ENCODE measurements at places on chromosomes 11 and 22.

DNA sequence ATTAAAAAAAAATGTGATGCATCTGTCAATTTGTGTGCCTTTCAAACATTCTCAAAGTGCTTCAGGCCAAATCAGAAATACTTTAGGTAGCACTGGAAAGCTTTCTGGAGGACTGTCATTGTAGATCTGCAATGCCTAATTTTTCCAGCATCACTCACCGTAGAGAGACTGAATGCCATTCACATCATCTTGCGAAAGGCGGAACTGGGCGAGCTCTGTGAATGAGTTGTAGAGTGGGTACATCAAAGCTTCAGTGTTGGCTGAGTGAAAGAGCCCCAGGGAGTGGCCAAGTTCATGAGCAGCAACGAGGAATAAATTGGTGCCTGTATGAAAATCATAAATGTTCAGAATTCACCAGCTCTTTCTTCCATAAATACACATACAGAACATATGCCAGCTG lies 4.0 kb downstream of the MMP10 start:
- DNase-seq, result no peak

DNA sequence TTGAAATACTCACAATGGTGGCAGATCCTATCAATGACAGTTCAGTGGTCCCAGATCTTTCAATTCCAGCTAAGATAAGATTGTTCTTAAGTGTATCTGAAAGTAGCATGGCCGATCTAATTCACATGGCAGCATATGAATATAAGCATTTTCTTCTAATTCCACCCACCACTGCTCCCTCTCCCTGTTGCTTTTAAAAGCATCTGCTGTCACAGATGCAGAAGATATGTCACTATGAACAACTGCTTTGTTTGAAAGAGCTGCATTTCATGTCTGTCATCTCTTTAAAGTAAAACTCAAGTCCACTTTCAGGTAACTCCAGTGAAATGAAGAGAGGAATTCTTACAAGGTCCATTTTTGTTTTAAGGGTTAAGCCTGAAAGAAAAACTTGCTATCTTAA lies 1044.0 kb downstream of the DLG2 start:
- DNase-seq, result no peak

DNA sequence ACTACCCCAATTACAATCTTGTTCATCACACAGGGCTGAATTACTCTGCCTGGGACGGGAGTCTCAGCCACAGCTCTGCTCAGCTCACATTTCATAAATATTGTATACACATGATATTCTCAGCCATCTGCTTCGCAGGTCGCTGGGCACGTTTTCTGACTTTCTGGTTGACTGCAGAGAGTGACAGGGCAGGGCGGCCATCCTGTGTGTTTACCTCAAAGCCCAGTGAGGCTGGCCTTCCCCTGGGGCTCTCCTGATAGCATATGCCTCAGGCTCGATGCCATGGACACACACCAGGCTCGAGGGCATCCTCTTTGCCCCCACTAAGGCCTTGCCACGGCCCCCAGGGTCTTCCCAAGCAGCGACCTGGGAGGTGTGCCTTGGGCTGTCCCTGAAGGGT lies 345.0 kb downstream of the CADM1 start:
- DNase-seq, result no peak

DNA sequence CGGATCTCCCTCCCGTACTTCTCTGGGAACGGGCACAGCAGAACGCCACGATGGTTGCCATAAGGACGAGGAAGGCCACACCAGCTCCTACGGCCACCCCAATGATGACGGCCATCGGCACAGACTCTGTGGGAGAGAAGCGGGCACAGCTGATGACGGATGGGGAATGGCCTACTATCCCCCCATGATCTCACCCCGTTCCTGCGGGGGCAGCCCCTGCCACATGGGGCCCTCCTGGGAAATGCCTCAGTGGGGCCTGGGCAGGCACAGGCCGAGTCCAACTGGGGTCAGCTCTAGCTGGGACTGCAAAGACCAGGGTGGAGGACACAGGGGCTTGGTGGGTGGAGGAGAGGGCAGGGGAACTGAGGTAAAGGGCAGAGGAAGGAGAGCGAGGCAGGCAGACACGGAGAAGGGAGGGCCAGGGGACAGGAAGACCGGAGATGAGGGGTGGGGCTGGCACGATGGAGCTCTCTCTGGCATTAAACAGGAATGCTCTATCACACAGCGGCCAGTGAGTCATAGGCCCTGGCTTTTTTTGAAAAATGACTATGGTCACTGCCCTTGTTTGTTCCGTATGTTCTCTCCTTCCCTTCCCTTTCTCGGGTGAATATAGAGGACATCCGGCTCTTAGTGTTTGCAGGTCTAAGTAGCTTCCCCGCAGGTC lies 76.0 kb downstream of the ST3GAL4 start:
- no peak for DNase-seq

DNA sequence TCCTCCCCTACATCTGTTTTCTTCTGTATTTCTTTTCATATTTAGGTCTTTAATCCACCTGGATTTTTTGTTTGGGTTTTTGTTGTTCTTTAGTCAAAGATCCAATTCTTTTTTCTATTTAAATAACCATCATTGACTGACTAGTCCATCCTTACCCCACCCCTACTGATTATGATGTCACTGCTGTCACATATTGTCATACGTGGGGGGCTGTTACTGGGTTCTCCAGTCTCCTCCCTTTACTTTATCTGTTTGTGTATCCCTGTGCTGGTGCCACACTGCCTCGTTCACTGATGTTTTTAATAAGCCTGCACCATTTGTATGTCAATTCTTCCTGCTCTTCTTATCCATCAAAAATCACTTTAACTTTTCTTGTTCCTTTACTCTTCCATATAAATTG lies 6.9 kb upstream of the DCPS start:
- DNase-seq, result no peak

DNA sequence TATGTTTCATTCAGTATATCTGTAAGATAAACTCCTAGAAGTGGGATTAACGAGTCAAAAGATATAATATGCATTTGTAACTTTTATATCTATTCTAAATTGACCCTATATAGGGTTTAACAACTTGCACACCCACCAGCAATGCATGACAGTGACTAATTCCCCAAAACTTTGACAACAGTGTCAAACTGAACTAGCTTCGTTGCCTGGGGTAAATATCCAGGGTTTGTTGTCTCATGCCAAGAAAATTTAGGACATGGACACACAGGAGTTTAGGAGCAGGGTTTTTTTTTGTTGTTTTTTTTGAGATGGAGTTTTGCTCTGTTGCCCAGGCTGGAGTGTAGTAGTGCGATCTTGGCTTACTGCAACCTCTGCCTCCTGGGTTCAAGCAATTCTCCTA lies 5.1 kb downstream of the SNU13 start:
- DNase-seq, result no peak

DNA sequence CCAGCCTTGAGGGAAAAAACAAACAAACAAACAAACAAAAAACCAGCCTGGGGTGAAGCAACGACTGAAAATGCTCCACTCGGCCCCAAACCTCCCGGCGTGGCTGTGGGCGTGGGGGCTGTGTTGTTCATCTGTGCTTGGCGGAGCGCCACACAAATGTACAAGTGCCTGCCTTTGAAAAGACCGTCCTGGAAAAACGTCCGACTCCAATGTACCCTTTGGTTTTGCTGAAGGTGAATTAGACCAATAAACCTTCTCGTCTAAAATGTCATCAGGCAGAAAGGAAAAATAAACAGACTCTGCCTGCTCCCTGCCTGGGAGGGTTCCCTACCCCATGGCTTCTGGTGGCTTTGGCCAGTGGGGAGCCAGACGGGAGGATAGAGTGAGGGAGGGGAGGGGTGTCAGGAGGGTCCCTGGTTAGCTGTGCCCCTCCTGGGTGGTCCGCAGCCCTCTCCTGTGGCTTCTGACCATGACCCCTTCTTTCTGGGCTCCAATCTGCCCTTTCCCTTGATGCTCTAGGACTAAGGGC lies 93.9 kb downstream of the TRMU start:
- DNase-seq, result no peak

DNA sequence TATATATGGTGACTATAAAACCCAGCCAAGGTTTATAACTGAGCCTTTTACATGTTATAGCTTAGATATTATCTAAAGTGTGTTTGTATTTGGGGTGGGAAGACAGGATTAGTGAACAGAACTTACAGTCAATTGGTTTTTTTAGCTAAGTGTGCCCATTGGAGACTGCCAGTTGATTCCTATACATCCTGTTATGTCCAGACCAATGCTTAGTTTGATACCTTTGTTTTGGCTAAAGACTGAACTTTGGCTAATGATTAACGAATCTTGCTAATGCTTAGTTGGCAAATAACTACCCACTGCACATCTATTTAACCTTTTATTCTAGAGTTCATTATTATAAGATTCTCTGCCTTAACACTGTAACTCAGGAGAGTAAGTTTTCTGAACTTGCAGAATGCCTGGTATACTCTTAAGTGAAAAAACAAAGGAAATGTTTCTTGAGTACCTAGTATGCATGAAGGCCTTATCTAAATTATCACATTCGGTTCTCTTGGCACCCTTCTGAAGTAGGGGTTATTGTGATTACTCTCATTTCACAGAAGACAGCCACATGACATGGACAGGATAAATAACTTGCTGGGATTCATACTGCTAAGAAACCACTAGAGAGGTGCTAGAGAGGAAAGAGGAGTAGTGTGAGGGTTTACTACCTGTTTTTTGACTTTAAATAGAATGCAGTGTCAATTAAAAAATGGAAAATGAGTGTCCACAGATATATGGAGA lies 54.0 kb downstream of the KREMEN1 start:
- DNase-seq, result no peak

DNA sequence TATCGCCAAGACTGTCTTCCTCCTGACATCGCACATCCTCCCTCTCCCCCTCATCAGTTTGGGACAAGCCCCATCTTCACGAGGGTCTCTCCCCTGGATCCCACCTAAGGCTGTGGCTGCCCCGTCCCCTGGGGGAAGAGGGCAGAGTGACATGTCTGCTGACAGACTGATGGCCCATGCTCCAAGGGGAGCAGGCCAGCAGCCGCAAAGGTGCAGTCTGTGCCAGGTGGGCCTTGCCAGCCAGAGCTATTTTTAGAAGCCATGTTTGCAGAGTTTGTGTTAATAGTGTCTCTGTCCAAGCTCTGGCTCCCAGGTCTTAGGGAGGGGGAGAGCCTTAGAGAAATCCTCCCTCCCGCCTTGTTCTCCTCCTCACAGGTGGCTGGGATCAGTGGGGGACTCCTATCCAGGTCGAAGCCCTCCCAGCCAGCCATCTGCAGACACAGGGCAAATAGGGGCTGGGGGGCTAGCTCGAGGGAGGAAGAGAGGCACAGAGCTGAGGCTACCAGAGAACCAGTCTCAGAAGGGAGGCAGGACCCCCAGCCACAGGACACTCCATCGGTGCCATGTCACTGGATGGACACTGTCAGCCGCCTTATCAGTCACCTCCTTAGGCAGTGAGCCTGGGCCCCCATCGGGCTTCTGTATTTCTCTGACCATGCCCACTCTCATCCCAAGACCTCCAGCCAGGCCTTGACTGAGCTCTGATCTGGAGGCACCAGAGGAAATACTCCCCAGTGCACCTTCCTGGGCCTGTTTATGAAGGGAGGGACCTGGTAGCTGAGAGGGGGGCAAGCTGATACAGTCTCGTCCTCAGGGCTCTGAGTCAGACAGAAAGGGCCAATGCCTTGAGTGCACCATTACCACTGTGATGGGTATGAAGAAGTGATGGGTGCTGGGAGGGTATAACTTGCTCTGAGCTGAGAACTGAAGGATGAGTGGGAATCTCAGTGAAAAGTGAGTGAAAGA lies 49.3 kb downstream of the CHRDL2 start:
- DNase-seq, result no peak

DNA sequence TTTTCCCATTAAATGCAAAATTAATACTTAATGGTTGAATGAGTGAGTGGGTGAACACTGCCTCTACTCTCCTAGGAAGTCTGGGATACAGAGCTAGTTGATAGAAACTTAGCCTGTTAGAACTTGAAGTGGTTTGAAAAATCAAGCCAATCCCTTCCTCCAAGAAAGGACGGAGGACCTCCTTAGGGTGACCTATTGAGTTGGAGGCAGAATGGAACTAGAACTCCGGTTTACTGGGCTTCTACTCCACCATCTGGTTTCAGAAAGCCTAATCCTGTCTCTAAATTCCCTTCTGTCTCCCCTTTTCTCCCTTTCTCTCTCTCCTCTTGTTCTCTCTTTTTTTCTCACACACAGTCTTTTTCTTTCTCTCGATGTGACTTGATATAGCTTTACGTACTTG lies 19.6 kb upstream of the IL18BP start:
- DNase-seq, result no peak

- DNase-seq, result no peak
Measured at GRCh38 chr11:78386215-78386941, 31.2 kb downstream of the GAB2 start.

- no peak for DNase-seq
Measured at GRCh38 chr11:21820176-21820575, 372.7 kb upstream of the ANO5 start.

- no peak for DNase-seq
Measured at GRCh38 chr11:96114178-96115064, 190.5 kb upstream of the MTMR2 start.

GRCh38 chr22:36493690-36494110 lies 12.3 kb upstream of the TXN2 start:
- peak; percentile 97 for DNase-seq

DNA sequence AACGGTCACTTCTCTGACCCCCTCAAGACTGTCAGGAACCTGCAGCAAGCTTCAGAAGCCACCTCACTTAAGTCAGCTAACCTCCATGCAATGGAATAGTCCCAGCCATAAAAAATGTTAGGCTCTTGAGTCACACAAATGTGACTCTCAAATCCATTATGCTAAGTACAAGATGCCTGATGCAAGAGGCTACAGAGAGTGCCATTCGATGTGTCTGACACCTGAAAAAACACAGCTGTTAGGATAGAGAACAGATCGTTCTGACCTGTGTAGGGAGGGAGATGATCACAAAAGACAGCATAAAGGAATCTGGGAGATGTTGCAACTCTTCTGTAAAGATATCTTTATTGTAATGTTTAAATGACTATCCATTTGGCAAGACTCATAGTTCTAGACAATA lies 712.4 kb downstream of the TBC1D22A start:
- DNase-seq, result no peak

GRCh38 chr11:59802639-59803176 lies 7.9 kb downstream of the MRPL16 start:
- DNase-seq, result peak; percentile 58

Measured in Kasumi-1 (cell line).